ENCODE measurements at places on chromosomes 5 and 9. TPM values are rescaled to one million over a fixed set of nuclear protein-coding genes. Genes with fewer than 3 reads are reported as not detected.
A peak's percentile ranks its signal among the peaks of the same experiment; 100 is the strongest.

Gene FAM169A
- 1.3 TPM for total RNA-seq

Gene UBE2B
- 20.2 TPM for total RNA-seq

Gene CTXN3
- total RNA-seq, result not detected

Gene GARIN3
- not detected for total RNA-seq

Gene NUTM2F
- total RNA-seq, result not detected

Gene NEUROG1
- not detected for total RNA-seq

Gene HABP4
- total RNA-seq, result 6.9 TPM

Gene SLC6A19
- total RNA-seq, result not detected

Gene PCDHA9
- total RNA-seq, result under 0.01 TPM

DNA sequence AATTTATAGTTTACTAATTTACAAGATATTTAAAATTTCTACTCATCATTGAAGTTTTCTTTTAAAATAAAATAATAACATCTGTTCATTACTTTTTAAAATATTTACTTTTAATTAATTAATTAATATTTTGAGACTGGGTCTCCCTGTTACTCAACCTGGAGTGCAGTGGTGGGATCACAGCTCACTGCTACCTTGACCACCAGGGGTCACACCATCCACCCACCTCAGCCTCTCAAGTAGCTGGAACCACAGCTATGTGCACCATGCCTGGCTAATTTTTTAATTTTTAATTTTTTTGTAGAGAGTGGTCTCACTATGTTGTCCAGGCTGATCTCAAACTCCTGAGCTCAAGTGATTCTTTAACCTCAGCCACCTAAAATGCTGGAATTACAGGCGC, 1013.6 kb downstream of the CDH9 start:
- DNase-seq, result no peak

DNA sequence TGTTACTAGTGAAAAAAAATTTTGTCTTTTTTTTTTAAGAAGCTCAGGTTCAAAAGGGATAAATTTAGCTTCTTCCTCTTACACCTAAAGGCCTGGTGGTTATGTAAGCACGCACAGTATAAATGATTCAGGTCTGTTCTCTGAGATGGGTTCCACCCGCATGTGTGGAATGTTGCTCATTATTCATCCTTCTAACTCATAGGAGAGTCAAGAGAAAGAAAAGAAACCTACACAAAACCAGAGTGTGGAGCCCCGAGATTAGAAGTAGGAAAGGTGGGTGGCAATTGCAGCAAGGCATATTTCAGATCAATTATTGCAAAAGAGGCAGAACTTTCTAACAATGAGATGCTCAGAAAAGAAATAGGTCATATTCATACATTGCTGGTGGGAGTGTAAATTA, 13.5 kb downstream of the PLAC8L1 start:
- DNase-seq, result no peak

DNA sequence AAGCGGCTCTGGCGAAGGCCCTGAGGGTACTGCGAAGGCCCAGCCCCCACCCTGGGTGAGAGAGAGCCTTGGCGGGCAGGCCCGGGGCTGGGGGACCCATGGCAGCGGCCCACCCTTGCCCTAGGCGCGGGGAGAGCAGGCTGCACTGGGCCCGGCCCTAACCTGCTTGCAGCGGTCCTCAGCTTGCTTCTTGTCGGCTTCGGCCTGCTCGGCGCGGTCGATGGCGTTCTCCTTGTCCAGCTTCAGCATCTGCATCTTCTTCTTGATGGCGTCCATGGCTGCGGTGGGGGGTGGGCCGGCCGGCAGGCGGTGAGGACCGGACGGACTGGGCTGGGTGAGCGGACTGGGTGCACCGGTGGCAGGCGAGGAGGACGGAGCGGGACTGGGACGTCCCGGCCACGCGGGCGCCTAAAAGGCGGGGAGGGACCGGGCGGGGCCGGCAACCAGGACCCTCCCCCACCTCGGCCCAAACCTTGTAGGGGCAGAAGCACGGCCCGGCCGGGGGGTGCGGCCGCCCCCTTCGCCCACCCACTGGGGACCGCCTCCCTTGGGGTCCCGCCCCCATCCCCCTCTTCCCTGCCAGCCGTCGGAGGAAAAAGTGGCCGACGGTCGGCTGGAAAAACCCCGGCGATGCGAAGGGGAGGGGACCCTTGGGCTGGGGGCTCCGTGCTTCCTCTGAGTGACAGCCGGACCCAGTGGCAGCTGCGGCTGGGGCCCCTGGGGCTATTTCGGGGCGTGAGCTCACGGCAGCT, at the start of gene TPM2:
TPM2 (minus strand) TSS at position 384 of the 752 bp plus-strand sequence; CDS start at position 276, 108 bp downstream.
- peak; percentile 46 for DNase-seq

GRCh38 chr5:132074772-132075718, 1.5 kb downstream of the CSF2 start:
- no peak for DNase-seq

- DNase-seq, result no peak
These were observed 3.3 kb downstream of the LTC4S start for GRCh38 chr5:179796877-179797608.

- DNase-seq, result peak; percentile 80
These were observed 60.9 kb downstream of the CXXC5 start for GRCh38 chr5:139708877-139709581.

DNA sequence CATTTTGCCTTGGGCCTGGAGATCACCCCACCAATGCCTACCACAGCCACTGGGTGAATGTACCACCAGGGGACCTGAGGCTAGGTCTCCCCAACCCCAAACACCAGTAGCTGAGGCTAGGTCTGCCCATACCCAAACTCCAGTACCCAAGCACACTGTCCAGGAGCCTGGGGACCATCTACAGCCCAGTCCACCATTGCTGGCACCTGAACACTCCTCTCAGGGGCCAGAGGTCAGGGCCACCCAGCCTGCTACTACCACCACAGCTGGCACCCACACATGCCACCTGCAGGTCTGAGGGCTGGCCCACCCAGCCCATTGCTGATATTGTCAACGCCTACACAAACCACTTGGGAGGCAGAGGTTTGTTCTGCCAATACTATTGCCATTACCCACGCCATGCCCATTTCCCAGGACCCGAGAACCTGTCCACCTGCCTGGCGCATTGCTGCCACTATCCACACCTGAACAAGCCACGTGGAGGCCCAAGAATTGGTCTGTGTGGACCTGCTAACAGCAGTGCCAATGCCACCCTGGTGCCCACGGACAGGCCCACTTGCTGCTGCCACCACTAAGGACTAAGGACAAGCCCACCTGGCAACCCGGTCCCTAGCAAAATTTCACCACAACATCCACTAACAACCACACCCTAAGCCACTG, 59.2 kb downstream of the ZDHHC21 start:
- no peak for DNase-seq

GRCh38 chr5:148446611-148447010, 62.9 kb downstream of the FBXO38 start:
- DNase-seq, result no peak

DNA sequence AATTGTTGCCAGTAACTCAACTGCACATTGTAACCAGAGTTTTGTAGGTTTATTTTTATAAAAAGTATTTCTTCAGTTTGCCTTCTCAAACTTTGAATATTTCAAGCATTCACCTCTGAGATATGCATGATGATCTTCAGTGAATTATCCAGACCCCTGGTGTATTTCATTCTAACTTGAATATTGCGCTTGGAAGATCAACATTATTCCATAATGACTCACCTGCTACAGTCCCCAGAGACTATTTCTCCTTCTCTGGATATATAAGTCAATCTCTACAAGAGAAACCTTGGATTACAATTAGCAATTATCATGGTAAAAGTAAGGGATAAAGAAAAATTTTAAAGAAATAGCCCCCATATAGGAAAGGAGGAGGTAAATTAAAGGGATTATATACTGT, 1041.0 kb downstream of the TLE1 start:
- no peak for DNase-seq

DNA sequence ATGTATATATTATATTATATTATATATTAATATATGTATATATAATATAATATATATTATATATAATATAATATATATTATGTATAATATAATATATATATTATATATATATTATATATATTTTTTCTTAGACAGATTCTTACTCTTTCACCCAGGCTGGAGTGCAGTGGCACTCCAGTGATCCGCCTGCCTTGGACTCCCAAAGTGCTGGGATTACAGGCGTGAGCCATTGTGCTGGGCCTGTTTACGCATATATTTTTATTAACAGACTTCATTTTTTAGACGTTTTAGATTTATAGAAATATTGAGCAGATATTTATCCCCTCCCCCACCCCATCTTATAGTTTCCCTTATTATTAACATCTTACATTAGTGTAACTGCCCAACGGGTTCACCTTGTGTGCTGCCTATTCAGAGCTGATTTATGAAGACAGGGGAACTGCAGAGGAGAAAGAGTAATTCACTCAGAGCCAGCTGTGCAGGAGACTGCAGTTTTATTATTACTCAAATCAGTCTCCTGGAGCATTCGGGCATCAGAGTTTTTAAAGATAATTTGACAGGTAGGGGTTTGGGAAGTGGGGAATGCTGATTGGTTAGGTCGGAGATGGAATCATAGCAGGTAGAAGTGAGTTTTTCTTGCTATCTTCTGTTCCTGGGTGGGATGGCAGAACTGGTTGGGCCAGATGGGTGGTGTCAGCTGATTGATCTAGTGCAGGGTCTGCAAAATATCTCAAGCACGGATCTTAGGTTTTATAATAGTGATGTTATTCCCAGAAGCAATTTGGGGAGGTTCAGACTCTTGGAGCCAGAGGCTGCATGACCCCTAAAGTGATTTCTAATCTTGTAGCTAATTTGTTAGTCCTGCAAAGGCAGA, 93.4 kb downstream of the UNC13B start:
- DNase-seq, result no peak

GRCh38 chr5:52996979-52997378, 7.8 kb downstream of the ITGA2 start:
- no peak for DNase-seq

DNA sequence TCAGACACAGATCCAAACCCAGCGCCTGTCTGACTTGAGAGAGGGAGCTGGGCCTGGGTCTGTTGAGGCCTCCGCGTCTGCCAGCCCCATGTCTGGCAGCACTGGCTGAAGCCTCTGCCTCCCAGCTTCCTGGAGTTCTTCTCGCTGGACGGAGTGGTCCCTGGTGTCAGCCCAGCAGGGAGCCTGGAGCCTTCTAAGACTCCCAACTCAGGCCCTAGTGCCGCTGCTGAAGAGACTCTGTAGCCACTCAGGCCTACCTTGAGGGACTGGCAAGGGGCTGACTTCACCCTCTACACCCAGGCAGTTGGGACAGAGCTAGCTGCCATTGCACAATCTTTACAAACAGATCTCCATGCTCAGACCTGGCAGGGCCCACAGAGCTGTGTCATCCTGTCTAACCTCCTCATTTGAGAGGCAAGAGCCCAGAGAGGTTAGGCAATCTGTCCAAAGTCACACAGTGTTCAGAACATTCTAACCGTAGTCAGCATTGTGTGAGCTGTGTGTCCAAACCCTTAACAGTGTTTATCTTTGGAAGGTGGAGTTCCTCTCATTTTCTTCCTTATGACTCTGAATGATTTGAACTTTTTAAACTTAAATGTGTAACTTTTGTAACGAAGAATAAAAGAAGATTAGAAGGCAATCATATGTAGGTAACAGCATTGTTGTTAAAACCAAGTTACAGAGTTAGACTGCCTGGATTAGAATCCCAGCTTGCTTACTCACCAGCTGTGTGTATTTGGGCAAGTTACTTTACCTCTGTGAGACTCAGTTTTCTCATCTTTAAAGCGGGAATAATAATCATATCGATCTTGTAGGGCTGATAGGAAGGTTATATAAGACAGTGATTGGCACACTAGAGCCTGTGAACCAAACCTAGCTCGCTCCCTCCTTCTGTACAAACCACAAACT, 4.6 kb upstream of the DUSP1 start:
- DNase-seq, result no peak

DNA sequence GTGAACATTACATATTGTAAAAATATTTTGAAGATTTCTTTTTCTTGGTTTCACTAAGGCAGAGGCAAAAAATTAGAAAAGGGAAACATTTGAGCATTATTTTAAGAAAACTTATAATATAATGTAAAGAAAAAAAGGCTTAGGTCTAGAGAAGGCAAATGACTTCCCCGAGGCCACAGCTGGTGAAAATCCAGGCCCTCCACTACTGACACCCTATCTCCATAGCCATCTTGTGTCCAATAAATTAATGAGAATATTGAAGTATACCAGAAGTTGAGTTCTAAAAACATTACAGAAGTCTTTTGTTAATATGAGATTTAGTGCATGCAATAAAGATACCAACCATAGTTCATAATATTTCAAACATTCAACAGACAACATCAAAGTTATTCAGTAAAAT, 459.9 kb upstream of the RORB start:
- no peak for DNase-seq

DNA sequence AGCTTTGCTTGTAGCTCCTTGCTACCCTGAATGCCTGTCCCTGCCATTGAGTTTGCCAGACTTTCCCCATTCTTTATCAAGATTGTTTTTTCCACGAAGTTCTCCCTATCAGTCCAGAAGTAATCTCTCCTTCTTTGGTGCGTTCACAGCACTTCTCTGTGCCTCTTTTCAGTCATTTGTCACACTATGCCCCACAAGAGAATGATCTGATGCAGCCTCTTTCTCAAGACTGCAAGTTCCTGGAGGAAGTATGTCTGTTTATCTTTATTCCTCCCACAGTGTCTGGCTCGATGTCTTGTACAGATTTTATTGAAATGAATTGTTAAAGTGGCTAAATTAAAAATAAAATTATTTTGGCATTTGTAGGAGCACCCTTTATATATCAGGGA, 99.3 kb downstream of the CCDC192 start:
- no peak for DNase-seq

GRCh38 chr9:16342246-16343020, 528.0 kb downstream of the BNC2 start:
- DNase-seq, result no peak

- no peak for DNase-seq
These were observed 1008.2 kb upstream of the CDH9 start for GRCh38 chr5:28046596-28046995.

DNA sequence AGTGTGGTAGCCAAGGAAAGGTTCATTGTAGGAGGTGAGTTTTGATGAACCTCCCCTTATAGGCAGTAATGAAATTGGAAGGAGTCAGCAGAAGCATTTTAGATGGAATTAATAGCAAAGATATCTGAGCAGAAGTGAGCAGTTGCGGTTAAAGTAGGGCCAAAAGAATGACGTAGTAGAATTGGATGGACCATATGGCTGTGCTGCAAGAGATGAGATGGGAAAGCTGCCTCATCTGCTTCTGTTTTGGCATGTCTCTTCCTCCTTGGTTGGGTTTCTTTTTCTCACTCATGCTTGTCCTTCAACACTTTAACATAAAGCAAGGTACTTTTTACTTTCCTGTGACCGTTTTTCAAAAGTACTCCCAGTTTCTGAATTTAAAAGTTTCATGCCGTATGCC, 55.8 kb downstream of the AQP7 start:
- DNase-seq, result no peak

- DNase-seq, result no peak
These were observed 3.2 kb upstream of the TENT4A start for GRCh38 chr5:6710070-6710469.

GRCh38 chr9:130908146-130908877, 11.7 kb upstream of the QRFP start:
- DNase-seq, result no peak
